Activated gamma-delta T cell treated with Interleukin-2 at 50 U/mL for 16 hours (primary cell): ENCODE measurements at places on chromosomes 13 and 19.

DNA sequence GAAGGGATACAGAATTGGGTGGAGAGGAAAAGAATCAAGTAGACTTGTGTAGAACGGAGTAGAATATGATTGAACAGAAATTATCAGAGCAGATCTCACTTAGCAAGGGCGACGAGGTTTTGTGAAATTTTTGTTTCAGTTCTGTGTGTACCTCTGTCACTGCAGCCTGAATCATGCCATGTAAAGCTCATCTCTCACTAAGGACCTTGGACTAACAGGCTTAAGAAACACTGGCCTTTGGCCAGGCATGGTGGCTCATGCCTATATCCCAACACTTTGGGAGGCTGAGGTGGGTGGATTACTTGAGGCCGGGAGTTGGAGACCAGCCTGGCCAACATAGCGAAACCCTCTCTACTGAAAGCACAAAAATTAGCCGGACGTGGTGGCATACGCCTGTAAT lies 62.6 kb downstream of the MYH14 start:
- no peak for DNase-seq

GRCh38 chr13:39942552-39943273 lies 287.3 kb downstream of the COG6 start:
- DNase-seq, result peak; percentile 69

DNA sequence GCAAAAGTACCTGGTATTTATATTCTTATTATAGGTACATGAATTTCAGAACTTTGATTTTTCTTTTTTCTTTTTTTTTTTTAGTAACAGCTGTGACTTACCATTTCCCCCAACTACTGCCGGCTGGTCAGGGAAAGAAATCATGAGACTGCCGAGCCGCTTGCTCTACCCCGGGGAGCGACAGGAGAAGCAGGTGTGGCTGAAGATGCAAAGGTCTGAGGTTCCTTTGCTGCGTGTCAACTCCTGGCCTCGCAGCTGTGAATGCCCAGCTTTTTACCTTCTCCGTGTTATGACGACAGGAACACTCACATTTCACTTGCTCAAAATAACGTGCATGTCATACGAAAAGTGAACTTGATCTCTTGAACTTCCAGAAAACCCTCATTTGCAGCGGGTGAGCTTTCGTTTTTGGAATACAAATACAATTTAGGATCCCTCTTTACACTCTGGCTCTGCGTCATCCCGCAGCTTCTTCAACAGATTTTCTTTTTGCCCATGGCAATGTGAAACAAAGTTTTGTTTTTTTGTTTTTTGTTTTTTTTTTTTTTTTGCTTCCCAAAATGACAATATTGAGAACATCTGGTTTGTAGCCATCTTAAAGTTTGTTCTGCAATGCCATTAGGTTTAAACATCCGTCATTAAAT lies 117.9 kb downstream of the EFNB2 start:
- no peak for DNase-seq

GRCh38 chr13:40169476-40169875 lies 497.0 kb downstream of the FOXO1 start:
- no peak for DNase-seq

DNA sequence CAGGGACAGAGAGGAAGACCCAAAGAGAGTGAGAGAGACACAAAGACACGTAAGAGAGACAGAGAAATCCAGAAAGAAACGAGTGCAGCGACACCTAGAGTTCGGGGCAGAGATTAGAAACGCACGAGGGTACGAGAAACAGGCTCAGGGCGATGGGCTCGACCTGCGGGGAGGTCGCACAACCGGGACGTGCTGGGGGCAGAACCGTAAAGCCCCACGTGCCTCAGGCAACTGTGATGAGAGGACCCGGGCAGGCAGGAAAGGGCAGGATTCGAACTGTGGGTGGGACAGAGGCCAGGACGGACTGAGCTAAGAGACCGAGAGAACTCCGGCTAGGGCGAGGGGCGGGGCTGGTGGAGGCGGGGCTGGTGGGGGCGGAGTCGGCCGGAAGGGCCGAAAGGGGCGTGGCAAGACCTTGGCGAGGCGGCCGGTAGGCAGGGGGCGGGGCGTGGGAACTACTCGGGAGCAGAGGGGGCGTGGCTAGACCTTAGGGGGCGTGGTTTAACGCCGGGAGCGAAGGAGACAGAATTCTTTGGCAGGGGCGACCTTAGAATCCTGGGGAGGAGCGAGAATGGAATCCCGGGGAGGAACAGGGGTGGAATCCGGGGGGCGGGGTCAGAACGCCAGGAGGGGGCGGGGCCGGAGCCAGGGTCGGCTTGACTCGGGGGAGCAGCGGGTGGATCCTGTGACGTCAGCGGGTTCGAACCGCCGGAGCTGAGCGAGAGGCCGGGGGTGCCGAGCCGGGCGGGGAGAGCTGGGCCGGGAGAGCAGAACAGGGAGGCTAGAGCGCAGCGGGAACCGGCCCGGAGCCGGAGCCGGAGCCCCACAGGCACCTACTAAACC lies at the start of gene NECTIN2:
NECTIN2 (plus strand) TSS at position 686 of the 843 bp plus-strand sequence. CDS start 229 bp downstream, outside the sequence.
- peak; percentile 61 for DNase-seq

DNA sequence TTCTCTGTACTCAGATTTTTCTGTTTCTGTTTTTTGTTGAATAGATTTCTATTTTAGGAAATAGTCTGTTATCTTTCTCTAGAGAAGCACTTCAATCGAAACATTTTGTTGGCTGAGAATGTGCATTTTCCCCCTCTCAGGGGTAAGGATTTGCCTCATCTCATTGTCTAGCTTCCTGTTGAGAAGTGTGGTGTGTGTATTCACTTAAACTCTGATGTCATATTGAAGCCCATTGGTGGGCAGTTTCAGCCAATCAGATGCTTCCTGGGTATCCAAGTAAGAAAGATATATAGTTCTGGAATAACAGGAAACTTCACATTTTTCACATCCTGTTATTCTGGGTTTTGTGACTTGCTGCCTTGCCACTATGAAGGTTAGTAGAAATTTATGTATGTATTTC lies 87.6 kb downstream of the ARHGEF7 start:
- DNase-seq, result no peak

- no peak for DNase-seq
These were observed 9.7 kb downstream of the DPY19L3 start for GRCh38 chr19:32415246-32415645.
